ENCODE measurements at places on chromosomes 12 and 14.

GRCh38 chr14:94946244-94946643, 176.3 kb upstream of the GSC start:
- DNase-seq, result no peak

GRCh38 chr14:103191844-103192243, 68.6 kb downstream of the TNFAIP2 start:
- DNase-seq, result no peak

- DNase-seq, result no peak
Observed at GRCh38 chr12:15875863-15876262, 6.3 kb upstream of the STRAP start.

DNA sequence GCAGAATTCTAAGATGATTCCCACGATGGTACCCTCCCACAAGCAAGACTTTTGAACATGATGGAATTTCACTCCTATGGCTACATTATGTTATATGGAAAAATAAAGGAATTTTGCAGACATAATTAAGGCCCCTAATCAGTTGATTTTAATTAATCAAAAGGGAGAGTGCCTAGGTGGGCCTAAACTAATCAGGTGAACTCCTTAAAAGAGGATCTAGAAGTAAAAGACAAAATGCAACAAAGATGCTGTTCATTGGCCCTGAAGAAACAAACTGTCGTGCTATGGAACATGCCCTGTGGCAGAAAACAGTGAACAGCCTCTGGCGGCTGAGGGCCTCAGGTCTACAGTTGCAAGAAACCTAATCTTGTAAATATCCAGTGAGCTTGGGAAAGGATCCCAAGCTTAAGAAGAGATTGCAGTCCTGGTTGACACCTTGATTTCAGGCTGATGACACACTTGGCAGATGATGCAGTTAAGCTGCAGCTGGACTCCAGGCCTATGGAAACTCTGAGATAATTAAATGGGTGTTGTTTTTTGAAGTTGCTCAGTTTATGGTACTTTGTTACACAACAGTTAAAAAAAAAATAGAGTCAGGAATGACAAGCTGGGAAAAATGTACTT, 13.8 kb downstream of the TMCC3 start:
- no peak for DNase-seq

- no peak for DNase-seq
Observed at GRCh38 chr12:126558219-126558618, 1493.0 kb downstream of the AACS start.

GRCh38 chr12:1234073-1234472, 243.1 kb downstream of the ERC1 start:
- DNase-seq, result no peak

- DNase-seq, result no peak
Observed at GRCh38 chr14:38329246-38329645, 73.4 kb upstream of the CLEC14A start.

DNA sequence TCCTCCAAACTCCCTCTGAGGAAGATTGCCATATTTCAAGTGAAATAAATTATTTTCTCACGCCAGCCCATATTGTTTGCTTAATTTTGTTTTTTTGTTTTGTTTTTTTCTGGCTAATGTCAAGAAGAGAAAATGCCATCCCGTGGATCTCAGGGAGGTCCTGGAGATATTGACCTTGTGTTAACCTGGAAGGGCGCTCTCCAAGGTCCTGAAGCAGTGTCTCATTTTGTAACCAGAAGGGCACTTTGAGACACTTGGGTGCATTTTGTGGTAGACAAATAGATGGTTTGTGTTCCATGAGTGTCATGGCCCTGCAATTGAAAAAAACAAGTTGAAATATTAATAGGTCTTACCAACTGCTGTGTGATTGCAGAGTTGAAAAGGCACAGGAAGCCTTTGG, 268.9 kb downstream of the SUDS3 start:
- DNase-seq, result no peak

DNA sequence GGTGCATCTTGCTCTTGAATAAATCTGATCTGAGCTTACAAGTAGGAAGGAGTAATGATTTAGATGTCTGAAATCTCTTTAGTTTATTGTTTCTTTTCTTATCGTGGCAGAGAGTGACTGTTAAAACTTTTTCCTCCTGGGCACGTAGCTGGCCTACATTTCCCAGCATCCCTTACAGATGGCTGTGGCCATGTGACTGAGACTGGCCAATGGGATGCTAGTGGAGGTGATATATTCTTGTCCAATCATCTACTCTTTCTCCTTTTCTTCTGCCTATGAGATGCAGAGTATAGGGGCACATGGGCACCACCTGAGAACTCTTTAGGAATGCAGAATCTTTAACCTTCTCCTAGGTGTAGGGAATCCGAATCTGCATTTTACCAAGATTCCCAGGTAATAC, 237.3 kb downstream of the RGS6 start:
- DNase-seq, result no peak

DNA sequence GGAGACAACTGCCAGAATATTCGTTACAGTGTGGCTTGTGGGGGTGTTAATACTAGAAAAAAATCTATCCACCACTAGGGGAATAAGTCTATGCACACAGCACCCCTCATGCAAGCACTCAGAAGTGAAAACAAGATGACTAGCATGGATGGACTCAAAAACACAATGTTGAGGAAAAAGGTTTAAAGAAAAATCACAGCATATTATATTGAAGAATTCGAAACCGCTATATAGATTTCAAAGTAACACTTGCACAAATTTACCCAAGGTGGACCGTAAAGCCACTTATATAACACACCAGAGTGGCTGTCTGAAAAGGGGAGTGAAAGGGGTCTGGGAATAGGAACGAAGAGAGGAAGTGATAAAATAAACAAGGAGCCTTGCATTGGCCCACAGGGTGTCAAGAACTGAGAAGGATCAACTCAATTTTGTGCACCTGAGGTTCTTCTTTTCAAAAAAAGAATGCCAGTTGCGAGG, 544 bp downstream of the ABCD4 start:
- no peak for DNase-seq

- no peak for DNase-seq
Observed at GRCh38 chr12:54666008-54666407, 17.8 kb upstream of the DCD start.

DNA sequence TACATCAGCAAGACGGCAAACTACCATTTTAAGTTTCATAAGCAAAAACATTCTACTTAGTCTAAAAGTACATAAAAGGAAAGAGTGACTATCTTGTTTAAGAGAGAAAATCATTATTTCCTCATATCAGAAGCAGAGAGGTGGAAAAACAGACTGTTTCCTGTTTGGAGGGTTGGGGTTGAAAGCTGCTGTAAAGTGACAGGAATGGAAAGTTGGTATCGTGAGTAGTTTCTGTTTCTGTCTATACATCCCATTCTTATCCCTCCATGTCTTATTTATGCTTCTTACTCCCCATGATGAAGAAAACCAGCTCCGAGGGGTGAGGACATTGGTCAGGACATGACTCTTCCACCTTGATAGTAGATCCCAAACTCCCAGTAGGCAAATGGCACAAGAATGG, 216.5 kb downstream of the EGLN3 start:
- no peak for DNase-seq

- DNase-seq, result no peak
Observed at GRCh38 chr12:20426191-20426590, 57.9 kb downstream of the PDE3A start.

DNA sequence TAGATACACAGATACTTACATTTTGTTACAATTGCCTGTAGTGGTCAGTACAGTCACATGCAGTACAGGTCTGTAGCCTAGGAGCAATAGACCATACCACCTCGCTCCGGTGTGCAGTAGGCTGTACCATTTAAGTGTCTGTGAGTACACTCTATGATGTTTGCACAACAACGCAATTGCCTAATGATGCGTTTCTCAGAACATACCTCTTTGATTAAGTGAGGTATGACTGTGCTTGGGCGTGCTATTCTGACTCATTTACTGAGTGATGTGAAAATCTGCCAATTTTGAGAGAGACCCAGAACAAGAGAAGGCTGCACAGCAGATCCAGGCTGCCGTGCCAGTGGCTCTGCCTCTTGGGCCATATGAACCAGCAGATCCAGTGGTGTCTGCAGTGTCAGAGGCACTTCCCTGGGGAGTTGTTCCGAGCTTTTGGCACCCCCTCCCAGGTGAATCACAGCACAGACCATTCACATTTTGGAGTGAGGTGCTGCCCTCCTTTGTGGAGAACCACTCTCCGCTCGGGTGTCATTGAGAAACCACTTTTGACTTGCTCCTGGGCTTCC, 20.4 kb downstream of the DLK1 start:
- no peak for DNase-seq

GRCh38 chr14:87847216-87847755, 145.7 kb downstream of the GALC start:
- DNase-seq, result no peak

DNA sequence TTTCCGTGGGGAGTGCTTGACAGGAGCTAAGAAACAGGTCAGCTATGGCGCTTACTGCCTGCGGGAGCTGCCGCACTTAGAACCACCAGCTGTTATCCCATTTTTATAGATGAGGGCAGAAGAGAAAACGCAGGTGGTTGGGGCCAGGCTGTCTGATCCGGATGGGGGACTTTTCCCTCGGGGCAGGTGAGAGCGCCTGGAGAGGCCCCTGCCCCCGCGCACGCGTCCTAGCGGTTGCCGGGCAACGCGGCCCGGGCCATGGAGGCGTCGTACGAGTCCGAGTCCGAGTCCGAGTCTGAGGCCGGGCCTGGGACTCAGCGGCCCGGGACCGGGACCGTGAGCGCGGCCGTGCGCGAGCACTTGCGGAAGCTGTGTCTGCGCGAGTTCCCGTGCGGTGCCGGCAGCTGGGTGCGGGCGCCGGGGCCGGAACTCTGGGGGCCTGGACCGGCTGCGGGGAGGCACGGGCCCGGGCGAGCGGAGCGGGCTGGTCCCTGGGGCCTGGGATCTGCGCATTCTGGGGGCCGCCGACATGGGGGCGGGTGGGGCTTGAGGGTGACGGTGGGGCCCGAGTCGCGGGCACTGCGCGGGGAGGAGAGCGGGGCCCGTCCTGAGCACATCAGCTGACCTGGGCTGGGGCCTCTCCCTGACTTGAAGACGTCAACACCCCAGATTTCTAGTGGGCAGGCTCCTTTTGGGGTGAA, at the start of gene LRRC43:
Gene LRRC43, plus strand, starts transcription at position 237 of the 701 bp plus-strand sequence. Its CDS starts 22 bp downstream, at position 259.
- no peak for DNase-seq

DNA sequence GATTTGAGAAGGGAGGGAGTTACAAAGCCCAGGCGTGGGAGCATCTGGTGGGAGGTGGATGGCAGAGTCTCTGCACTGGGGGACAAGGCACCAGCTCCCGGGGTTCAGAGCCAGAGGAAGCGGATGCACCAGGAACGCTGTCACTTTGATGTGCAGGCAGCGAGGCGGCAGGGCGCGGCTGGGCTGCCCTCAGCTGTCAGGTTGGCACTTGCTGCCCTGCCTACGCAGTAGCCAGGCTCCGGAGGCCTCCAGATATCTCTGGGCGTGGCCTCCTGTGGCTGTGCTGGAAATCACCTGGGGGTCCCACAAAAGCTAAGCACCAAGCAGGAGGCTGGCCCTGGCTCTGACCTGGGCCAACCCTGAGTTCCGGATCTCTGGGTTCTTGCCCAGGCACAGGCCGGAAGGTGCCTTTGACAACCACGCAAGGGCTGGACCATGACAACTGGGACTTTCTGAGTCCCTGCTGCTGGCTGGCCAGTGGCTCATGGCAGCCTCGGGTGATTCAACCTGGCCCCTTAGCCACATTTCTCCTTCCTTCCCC, 62.1 kb upstream of the MAP1LC3B2 start:
- no peak for DNase-seq

GRCh38 chr12:80321653-80322052, 122.4 kb upstream of the PTPRQ start:
- no peak for DNase-seq

- no peak for DNase-seq
Observed at GRCh38 chr14:61466905-61467280, 145.5 kb downstream of the PRKCH start.

- no peak for DNase-seq
Observed at GRCh38 chr12:67161322-67161918, 107.7 kb upstream of the CAND1 start.

DNA sequence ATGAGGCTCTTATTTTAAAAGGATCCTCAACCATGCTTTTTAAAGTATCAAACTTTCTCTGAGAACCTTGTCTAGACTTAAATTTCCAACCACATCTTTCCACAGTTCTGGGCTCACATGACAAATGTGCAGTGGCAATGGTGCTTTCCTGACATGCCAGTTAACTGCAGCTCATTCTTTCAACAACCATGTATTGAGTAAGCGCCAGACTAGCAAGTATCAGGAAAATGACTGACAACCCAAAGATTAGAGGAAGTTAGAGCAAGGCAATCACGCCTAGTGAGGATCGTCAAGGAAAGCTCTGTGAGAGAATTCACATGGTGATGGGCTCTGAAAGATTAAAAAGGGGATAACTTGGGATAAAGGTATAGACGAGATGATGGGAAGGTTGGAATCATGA, 35.8 kb downstream of the FLVCR2 start:
- DNase-seq, result no peak

- DNase-seq, result no peak
Observed at GRCh38 chr12:101670007-101670671, 27.3 kb upstream of the CHPT1 start.

- no peak for DNase-seq
Observed at GRCh38 chr12:75784591-75784990, 247.0 kb downstream of the PHLDA1 start.

DNA sequence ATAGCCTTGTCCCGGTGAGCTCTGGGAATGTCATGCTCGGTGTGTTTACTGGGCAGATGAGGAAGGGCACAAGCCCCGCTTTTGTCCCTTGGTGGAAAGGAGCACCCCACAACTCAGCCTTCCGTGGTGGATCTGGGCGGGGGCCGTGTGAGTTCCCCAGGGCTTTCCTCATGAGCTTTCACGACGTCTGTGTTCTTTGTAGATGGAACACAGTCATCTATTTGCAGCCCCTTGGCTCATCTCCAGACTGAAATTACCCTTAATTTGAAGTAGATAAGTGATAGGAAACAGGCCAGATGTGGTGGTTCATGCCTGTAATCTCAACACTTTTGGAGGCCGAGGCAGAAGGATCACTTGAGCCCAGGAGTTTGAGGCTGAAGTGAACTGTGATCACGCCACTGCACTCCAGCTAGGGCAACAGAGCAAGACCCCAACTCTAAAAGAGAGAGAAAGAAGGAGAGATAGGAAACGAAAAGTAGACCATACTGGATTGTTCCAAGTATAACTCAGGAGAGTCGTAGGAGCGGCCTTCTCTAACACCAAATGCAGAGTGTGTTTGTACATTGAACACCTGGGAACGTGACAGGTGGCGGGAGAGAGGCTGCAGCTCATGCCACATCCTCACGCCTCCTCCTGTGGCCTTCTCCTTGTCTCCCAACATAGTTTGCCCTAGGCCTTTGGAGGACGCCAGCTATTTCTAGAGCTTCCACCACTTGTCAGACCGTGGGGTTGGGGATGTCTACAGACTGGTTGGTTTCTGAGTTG, 8.8 kb downstream of the P2RX4 start:
- no peak for DNase-seq

DNA sequence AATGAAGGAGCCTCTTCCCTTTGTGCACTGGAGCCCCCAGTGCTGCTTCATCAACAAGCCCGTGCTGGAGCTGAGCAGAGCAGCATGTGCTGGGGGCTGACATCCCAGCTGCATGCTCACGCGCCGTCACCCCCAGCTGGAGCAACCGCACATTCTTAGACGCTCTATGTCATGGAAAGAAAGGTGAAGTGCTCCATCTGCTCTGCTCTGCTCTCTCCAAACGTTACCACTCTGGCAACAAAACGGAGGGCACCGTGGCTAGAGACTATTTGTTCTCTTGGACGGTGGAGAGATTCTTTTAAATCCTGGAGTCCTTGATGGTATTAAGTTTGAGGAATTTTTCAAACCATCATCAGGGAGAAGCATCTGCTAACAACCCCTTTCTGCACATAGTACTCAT, 208.4 kb downstream of the C12orf75 start:
- no peak for DNase-seq

Measured in stimulated activated CD8-positive, alpha-beta memory T cell treated with anti-CD3 and anti-CD28 coated beads, Interleukin-15, amount 100 ng/mL, for 4 hours (primary cell).